ENCODE measurements at places on chromosomes 7 and 10.

GRCh38 chr7:159070431-159071148, 74.1 kb downstream of the VIPR2 start:
- no peak for DNase-seq

GRCh38 chr7:23000597-23001360, 13.2 kb downstream of the HYCC1 start:
- DNase-seq, result no peak

- DNase-seq, result no peak
Observed at GRCh38 chr7:157664871-157665633, 328.2 kb downstream of the DNAJB6 start.

DNA sequence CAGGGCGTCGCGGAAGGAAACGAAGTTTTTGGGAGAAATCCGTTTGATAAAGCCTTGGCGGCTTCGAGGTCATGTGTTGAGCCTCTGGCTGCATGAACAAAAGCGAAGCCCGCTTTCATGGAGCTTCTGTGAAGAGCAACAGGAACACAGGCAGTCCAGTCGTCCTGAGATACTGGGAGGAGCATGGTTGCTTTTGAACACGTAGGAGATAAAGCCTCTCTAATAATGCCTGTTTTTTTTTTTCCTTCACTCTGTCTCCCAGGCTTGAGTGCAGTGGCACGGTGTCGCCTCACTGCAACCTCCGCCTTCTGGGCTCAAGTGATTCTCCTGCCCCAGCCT, 473 bp upstream of the ZNF32 start:
- DNase-seq, result no peak

DNA sequence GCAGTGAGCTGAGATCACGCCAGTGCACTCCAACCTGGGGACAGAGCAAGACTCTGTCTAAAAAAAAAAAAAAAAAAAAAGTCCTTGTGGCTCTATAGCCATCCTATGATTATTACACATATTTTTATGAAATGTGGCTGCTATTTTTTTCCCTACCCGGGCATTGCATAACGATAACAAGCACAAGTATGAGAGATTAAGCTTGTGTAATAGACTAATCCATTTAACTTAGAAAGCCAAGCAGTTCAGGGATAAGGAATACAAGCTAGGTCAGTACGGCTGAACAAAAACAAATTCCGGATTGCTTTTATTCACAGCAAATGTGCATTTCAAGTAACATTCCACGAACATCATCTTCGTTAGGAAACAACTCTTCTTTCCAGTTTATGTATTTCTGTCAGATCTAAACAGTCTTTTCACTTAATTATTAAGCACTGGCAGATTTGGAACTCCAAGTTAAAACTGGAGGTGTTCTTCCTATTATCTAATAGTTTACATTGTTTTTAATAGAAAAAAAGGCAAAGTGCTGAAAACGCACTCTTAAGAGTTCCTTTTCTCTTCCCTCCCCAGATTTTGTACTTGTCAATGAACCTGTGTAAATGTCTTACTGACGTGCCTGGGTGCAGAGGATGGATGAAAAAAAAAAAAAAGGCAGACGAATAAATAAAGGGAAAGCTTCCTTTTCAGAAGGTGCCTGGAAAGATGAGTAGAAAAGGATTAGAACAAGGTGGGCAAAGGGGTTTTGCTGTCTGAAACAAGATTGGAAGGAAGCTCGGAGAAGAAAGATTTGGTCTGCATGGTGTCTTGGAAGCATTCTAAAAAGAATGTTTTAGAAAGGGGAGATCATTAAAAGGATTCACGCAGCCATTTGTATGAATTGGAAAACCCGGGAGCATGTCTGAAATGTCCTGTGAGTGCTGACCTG, 81.1 kb downstream of the PRTFDC1 start:
- DNase-seq, result no peak

- DNase-seq, result no peak
Observed at GRCh38 chr10:323651-324293, 188.5 kb downstream of the ZMYND11 start.

GRCh38 chr7:157944051-157944450, 607.2 kb downstream of the DNAJB6 start:
- DNase-seq, result no peak

DNA sequence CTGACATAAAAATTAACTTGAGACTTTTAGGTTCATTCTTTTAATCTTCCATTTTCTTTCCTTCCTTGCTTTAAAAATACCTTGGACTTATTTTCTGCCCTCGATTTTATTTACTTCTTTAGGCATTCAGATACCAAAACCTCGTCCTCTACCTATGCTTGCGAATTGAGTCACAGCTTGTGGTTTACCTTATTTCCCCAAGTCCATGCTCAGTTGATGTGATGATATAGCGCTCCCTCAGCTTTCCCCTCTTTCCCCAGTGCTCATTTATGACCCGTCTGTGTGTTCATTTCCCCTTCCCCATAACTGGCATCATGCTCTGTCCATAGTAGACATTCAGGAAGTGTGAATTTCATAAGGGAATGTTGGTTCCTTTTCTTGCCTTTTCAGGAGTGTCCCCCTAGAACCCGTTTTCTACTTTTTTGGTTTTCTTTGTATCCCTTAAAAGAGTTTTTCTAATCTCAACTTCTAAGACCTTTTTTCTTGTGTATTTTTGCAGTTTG, 19.1 kb upstream of the PRKRIP1 start:
- no peak for DNase-seq

DNA sequence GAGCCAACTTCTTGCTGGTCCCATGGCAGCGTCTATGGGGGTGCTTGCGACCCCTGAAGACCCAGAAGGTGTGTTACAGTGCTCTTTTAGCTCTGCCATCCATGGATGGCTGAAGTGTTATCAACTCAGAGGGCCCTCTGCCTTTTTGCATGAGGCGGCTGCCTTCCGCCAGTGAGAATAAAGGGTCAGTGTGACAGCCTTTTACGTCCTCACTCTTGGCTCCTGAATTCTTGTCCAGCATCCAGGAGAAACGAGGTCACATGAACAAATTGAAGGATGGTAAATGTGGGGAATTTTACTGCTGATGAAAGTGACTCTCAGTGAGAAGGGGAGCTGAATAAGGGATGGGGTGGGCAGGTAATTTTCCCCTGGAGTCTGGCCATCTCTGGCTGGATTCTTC, 24.1 kb downstream of the SSMEM1 start:
- no peak for DNase-seq

- DNase-seq, result no peak
Observed at GRCh38 chr7:2066251-2066919, 166.4 kb downstream of the MAD1L1 start.

DNA sequence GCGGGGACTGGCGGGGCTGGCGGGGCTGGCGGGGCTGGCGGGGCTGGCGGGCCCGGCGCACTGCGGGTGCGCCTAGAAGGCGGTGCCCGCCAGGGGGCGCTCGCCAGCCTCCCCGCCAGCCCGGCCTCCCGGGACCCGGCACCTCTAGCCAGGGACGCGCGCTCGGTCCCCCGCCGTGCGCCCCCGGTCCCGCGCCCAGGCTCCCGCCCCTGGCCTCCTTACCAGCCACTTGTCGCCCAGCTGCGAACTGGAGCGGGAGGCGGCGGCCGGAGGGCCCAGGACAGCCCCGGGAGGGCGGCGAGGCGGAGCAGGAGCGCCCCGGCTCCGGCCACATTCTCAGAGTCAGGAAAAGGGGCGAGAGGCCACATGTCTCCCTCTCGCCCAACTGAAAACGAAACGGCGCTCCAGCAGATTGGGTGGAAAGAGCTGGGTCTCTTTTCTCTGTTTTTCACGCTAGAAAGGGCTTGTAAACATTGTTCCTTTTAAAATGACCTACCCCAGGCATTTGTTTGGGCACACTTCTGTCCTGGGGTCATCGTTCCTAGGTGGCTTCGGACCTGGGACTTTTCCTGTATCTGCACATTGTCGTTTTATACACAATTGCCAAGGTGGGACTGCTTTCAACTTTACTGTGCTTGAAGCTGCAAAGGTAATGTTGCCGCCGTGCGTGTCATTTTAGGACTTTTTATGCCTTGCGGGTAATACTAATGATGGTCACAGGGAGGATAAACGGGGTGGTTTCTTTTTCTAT, 378 bp upstream of the PRKCQ start:
- no peak for DNase-seq

GRCh38 chr7:74606101-74606908, 51.2 kb upstream of the GTF2I start:
- DNase-seq, result no peak

- DNase-seq, result no peak
Observed at GRCh38 chr7:55299273-55299967, 65.7 kb upstream of the LANCL2 start.

DNA sequence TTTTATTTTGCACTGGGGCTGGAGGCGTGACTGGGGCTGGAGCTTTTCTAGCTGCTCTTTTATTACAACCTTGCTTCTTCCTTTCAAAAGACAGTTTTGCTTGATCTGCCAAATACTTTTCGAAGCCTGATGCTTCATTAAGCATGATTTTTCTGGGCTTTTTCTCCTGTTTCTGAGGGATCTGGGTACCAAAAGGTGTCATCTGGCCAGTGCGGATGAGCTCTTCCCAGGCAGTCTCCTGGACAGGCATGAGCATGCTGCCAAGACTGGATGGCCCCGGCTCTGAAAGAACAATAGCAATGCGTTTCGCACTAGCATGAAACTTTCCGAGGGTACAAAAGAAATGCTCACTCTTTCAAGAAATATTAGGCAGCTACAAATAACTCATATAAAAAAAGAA, 14.4 kb downstream of the ERCC6 start:
- no peak for DNase-seq

DNA sequence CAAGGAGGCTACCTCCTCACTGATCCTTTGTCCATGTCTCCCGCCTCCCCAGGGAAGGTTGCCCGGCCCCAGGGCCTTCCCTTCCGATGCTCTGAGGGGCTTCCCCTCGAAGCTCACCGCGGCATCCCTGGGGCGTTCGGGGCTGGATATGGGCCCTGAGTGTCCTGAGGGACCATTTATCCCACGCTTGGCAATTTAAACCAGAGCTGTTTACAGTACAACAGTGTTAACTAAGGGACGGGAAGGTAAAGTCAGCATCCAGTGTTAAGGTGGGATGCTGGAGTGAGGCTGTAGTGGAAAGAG, 92.0 kb downstream of the TCERG1L start:
- DNase-seq, result no peak

GRCh38 chr7:134188311-134188710, 61.2 kb downstream of the LRGUK start:
- DNase-seq, result no peak

GRCh38 chr7:151291206-151291605, 42.7 kb upstream of the SMARCD3 start:
- DNase-seq, result no peak

DNA sequence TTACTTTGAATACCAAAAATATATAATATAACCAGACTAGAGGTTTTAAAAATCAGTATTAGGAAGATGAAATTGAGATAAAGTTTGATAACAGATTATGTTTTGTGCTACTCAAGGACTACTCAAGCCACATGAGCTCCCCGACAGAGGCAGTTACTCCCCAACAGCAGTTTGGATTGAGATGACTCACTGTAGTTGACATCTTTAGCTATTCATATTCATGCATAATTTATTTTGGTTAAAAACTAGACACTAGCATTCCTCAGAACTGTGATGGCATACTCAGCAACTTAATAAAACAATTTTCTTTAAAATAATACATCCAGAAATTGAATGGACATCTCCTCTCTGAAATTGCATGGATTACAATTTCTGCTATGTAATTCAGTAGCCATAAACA, 19.6 kb downstream of the PCLO start:
- no peak for DNase-seq

DNA sequence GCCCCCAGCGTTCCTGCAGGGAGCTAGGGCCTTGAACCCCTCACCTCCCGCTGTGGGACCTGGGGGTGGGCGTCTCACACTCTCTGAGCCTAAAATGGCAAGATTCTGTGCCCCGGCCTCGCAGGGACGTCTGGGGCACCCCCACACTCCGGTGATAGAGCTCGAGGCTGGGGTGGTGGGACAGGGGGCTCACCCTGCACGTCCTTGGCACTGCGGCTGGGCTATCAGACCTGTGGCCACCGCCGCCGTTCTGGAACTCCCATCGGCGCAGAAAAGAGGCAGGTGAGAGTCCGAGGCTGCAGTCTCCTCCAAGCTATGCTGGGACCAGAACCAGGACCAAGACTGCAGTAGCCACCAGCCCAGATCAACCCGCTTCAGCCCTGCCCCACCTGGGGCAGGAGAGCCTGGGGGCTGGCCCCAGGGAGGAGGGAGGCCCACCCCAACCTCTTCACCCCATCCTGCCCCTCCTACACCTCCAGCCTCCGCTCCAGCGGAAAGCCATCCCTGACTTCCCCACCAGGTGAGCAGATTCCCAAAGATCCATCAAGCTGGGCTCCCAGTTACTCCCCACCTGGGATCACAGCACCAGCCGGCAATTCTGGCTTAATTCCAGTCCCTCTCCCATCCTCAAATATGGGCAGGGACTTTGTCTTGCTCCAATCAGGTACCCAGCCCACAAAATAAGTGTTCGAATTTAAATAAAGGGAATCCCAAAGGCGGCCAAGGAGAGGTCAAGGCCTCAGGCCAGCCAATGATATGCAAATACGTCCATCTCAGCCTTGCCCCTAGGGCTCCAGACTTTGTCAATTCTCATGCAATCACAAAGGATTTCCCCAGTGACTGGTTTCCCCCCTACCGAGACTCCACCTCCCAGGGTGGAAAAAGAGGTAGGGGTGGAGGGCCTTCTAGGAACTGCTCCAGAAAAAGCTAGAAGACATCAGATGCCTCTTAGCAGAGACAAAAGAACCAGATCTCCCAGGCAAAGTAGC, 16.4 kb downstream of the TNRC18 start:
- DNase-seq, result no peak

DNA sequence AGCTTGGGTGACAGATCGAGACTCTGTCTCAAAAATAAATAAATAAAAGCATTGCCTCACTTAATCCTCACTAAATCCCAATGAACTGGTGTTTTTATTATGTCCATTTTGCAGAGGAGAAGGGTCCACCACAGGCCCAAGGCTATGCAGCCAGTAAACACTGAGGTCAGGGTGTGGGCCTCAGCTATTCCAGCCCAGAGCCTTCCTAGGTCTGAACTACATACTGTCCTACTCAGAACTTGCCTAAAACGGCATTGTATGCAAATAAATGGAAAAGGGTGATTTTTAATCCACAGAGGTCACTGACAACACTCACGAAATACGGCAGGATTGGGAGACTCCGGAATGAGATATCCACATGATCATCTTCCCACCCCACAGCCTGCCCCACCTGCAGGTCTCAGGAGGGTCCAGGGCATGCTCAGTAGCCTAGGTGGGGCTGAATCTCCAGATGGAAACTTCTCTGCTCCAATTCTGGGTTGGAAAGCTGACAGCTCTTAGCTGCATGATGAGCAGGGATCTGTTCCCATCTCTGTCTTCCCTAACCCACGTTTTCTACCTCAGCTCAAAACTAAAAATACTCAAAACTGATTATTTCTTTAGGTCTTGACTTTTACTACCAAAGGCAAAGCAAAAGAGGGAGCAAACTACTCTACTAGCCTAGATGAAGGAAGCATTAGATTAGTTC, 121.0 kb downstream of the SORBS1 start:
- DNase-seq, result no peak

Data from forelimb muscle (tissue), 1 donor.